ENCODE measurements at places on chromosomes 16 and 17.

DNA sequence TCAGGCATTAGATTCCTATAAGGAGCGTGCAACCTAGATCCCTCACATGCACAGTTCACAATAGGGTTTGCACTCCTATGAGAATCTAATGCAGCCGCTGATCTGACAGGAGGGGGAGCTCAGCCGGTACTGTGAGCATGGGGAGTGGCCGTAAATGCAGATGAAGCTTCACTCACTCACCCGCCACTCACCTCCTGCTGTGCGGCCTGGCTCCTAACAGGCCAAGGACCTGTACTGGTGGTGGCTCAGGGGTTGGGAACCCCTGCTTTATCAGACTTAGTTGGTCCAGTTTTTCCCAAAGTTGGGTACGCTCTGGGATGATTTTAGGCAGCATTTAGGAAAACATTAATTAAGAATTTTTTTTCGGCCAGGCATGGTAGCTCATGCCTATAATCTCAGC, 103.8 kb downstream of the MARF1 start:
- DNase-seq: no peak

GRCh38 chr17:58192612-58193011, at the start of gene EPX:
Gene EPX, plus strand, starts transcription at chr17:58192726. Its CDS starts 121 bp downstream, at chr17:58192847.
- no peak for DNase-seq

- no peak for DNase-seq
Measured at GRCh38 chr17:45270828-45271418, 9.0 kb upstream of the SPATA32 start.

- no peak for DNase-seq
Measured at GRCh38 chr16:27725236-27726000, 175.5 kb downstream of the KATNIP start.

DNA sequence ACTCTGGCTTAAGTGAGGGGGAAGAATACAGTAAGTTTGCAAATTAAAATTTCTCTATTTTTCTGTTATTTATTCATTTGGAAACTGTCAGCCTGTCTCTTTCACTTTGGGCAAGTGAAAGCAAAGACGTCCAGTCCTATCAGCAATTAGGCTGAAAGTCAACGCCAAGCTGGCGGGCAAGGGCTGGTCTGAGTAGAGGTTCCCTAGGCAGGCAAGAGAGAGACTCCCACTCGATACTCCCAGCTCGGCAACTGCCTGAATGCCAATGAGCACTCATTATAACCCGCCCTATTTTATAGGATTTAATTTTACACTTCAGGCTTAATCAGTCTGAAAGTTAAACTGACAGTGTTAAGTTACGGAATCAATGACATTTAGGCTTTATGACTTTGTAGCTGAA, 14.3 kb upstream of the SLC38A8 start:
- no peak for DNase-seq

DNA sequence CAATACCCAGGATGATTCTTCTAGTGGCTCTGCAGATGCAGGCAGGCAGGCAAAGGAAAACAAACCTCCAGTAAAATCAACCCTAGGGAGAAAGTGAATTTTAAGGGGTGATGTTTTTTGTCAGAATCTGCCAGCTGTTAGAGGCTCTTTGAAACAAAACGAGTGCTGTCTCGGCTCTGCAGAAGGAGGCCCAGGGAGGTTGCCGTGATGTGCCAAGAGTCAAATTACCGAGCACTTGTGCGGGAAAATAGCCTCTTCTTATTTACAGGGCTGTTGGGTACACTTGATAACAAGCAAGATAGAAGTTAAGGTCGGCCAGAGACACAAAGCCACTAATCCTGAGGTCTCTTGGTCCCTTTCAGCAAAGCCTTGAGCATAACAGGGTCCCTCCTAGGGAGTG, 68.9 kb upstream of the EEF2KMT start:
- DNase-seq: no peak

DNA sequence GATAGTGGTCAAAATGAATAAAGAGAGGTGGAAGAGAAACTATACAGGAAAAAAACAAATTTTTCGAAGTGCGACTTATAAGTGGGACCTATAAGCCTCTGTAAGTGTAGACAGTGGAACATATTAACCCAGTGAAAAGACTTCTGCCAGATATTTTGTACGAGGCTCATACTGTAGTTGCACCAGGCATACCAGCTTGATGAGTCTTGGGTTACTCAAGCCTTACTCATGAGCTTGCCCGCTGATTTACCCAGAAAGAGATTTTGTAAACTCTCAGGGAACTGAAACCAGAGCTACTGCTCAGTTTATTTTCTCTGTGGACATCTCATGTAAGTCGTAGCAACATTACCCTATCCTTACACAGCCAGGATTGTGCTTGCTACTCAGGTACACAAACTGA, 708.0 kb upstream of the SOX9 start:
- DNase-seq: peak; percentile 96

DNA sequence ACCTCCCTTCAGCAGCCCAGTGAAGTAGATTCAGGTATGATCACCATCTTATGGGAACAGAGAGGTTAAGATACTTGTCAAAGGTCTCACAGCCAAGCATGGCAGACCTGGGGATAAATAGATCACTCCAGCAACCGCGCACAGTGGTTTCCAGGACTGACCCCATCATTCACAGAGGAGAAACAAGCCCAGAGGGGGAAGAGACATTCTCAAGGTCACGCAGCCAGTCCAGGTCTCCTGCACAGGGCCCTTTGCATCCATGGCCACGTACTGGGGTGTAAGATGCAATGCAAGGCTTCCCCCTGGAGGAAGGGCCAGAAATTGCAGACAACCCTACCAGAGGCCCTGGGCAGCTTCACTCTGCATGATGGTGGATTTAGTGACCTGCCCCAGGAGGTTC, 19.9 kb downstream of the TLE7 start:
- no peak for DNase-seq

GRCh38 chr17:22669721-22670120, 977.4 kb downstream of the KCNJ18 start:
- DNase-seq: no peak

DNA sequence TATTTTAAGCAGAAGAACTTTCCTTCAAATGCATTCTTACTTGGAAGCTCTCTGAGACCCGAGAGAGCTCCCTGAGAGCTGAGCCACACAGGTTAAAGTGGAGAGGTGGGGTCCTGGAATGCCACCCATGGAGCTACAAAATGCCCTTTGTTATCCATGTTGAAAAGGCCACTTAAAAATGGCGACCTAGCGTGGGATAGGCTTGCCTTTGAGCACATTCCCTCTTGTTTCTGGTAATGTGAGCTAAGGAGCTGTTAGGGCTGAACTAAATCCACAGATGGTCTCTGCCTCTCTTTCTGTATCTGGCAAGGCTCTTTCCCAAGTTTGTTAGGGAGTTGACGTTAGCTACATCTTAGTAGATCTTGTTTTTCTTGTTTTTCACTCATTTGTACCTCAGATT, 171.6 kb downstream of the SNX29 start:
- no peak for DNase-seq

GRCh38 chr17:14301279-14302090, 604 bp downstream of the HS3ST3B1 start:
- DNase-seq: no peak

- DNase-seq: no peak
Measured at GRCh38 chr17:33178681-33179080, 114.4 kb downstream of the ASIC2 start.

GRCh38 chr16:66731101-66731500, 20.3 kb downstream of the DYNC1LI2 start:
- no peak for DNase-seq

DNA sequence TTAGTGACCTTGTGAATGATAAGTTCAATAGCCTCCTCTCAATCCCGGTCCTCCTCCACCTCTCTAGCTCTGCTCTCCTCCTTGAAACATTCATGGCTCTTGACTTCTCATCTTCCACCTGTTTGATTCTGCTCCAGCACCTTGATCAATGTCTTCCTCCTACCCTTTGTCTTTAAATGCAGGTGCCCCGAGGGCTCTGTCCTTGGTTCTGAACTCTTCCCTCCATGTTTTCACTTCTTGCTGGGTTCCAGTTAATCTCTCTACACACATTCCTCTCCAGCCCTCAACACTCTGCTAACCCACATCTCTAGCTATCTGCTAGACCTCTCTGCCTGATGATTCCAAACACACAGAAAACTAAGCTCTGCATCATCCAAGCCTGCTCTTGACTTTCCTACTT, 13.4 kb downstream of the CD300E start:
- no peak for DNase-seq

- DNase-seq: peak; percentile 92
Measured at GRCh38 chr16:1351582-1352362, at the start of the genes GNPTG and TSR3. Gene GNPTG, plus strand, starts transcription at chr16:1351931. Its CDS starts 35 bp downstream, at chr16:1351966. Gene TSR3, minus strand, starts transcription at chr16:1351878. Its CDS starts 74 bp downstream, at chr16:1351804.

- DNase-seq: no peak
Measured at GRCh38 chr17:79619196-79619595, 8.3 kb upstream of the RBFOX3 start.

GRCh38 chr17:40551091-40551878, 14.0 kb downstream of the CCR7 start:
- peak; percentile 99 for DNase-seq

DNA sequence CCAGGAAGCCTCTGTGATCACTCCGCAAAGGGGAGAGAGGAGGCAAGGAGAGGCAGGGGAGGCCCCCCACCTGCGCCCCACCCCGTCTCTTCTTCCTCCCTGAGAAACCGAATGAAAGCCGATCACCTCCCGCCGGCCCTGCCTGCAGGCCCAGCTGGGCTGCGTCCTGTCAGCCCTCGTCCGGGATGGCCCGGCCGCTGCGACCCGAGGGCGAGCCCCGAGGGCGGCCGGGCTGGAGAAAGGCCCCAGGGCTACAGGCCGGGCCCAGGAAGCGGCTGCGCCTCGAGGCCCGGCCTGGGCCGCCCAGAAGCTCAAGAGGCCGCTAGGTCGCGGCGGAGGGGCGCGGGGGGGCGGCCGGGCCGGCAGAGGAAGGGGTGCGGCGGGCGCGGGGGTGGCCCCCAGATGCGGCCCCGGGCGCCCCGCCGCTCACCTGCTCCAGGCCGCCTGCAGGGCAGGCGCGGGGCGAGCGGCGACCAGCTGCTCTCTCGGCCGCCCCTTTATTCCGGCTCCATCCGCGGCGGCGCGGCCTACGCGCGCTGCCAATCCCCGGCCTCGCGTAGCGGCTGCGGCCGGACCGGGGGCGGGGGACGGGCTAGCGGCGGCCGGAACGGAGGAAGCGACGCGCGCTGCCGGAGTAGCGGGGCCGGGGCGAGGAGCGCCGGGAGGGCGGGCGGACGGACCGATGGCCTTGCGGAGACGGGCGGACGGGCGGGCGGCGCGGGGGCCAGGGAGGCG, at the start of gene ZNF319:
Gene ZNF319 (minus strand): TSS at position 702 of the 735 bp plus-strand sequence. CDS start 2,407 bp downstream, outside the sequence.
- DNase-seq: no peak

GRCh38 chr17:76812968-76813367, 55.2 kb upstream of the MGAT5B start:
- no peak for DNase-seq

DNA sequence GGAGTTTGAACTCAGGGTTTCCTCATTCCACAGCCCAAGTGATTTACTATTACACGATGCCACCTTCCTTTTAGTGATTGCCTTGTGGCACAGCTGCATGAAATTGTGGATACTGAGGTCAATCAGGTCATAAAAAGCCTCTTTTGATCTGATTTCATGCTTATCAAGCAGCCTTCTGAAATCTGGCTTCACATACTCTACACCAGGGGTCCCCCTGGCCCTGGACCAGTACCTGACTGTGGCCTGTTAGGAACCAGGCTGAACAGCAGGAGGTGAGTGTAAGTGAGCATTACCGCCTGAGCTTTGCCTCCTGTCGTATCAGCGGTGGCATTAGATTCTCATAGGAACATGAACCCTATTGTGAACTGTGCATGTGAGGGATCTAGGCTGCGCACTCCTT, 13.8 kb downstream of the SLFN5 start:
- DNase-seq: no peak

GRCh38 chr16:75385507-75386152, 47.7 kb downstream of the CFDP1 start:
- DNase-seq: peak; percentile 89

DNA sequence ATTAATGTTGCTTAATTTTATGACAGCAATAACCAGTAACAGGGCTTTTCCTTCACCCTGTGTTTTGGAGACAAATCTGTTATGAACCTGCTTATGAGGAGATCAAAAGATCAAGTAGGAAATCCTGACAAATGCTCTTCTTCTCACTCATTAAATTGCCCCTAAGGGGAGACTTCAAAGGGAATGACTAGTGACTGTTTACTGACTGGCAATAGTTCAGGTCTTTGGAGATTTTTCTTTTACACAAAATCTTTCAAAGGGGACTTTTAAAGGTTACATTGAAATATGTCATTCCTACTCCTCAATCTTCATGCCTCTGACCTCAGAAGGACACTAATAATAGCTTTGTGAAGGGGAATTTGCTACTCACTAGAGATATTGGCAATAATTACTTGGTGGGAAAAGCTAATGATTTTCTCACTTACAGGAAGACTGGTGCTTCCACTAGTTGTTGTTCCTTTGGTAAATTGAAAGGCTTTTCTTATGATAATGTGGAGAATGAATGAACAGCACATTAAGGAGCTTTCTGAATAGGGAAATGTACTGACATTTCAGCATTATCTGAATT, 292.9 kb upstream of the CA10 start:
- DNase-seq: no peak

DNA sequence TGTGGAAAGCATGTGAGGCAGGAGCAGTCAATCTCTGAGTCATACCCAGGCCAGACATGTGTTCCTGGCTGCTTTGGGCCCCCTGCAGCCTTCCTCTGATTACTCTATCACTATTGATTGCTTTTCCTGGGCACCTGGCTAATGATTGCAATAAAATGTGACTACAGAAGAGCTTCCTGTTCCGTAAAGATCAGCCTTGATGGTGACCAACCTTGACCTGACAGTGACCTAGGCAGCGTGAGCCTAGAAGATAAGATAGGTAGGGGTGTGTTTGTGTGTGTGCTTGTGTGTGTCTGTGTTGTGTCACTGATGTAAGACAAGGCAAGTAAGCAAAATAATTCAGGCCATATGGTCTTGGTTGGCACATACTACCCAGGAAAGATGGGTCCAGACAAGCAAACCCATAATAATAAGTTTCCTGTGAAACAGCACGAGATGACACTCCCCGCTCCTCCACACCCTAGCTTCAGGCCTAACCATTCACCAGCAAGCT, 367.7 kb upstream of the CDH11 start:
- DNase-seq: no peak

DNA sequence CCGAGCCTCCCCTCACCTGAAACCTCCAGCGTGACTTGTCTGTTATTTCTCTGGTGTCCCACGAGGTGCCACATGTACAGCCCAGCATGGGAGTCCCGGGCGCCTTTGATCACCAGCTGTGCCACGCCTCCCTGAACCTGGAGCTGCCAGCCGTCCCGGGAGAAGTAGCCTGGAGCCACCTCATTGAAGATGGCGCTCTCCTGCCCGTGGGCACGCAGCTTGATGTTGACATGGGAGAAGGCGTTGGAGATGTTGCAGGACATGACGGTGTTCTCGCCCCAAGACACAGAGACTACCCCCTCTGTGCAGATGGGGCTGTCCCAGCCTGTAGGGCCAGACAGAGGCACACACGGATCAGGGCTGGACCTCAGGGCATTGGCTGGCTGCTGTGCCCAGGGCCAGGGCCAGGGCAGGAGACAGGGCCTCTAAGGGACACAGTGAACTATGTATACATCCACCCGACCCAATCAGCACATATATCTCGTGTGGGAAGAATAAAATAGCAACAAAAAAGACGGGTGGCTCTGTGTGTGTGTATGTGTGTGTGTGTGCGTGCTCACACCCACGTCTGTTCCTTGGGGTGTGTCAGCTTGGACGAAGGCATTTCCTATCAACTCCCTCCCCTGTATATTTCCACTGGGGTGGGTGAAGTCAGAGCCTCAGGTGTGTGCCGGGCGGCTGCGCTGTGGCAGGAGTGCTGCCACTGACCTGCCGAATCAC, 7.3 kb upstream of the CD7 start:
- DNase-seq: no peak

All from fibroblast of skin of scalp (primary cell).